ENCODE measurements at places on chromosomes 1 and 21. TPM values are rescaled to one million over a fixed set of nuclear protein-coding genes. Genes with fewer than 3 reads are reported as not detected.
A peak's percentile ranks its signal among the peaks of the same experiment; 100 is the strongest.

Gene TAS1R3
- total RNA-seq = 0.28 TPM

DNA sequence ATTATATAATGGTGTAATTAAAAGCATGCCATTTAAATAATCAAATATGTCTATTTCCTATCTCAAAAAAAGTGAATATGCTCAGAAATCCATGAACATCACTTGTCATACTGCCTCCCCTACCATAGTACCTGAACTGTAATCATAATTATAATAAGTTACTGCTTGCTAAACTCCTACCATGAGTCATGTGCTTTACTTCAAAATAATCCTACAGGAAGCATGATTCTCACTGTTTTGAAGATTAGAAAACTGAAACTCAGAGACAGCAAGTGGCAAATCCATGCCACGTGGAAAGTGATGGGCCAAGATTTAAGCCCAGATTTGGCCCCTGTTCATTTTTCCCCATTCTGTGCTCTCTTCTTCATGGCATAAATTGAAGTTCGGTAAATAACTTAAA, 5.2 kb downstream of the LRRC7 start:
- H3K36me3 ChIP-seq = no peaks in the 10 kb centered on the region
- H3K4me1 ChIP-seq = peaks cover 5% of the 10 kb centered on the region
- no peak overlapping the region for H3K4me3 ChIP-seq
- peaks cover 19% of the 10 kb centered on the region for H3K27me3 ChIP-seq
- DNase-seq = no peak

DNA sequence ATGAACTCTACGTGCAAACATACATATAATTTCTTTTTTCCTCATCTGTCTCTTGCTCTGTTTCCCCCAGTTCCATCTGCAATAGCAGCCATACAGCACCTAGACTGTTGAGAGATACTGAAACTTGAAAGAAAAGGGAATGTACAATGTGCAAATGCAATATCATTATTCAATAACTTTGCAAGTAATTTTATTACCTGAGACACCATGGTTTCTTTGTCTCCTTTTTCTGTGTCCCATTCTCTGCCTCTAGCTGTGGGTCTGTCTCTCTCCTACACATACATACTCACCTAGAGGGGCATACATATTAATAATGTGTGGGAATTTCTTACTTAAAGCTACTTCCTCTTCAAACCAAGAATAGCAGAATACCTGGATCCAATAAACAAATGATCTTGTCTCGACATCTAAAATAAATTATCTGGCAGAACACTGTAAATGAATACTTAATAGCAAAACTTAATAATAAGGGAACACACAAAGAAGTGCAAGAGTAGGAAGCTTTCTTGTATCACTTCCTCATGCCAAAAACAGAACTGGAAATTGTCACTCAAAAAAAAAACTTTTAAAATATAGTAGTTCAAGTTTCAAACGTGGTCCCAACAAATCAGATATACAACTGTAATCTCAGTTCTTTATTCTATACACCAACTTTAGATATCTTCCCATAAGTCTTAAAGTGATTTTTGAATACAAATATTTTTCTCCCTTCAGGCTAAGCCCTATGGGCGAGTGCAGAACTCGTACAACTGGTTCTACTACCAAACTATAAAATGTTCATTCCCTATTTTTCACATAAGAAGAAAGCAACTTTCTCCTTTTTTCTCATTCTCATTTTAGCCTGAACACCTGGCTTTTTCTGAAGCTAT, 194.6 kb downstream of the NRIP1 start:
- no peaks in the 10 kb centered on the region for H3K36me3 ChIP-seq
- no peak overlapping the region for H3K27ac ChIP-seq
- H3K27me3 ChIP-seq = peaks cover 2% of the 10 kb centered on the region
- no peak for DNase-seq
- peaks cover 4% of the 10 kb centered on the region for H3K4me1 ChIP-seq
- H3K4me3 ChIP-seq = no peak overlapping the region

- DNase-seq = no peak
- H3K27me3 ChIP-seq = no peaks in the 10 kb centered on the region
- peak overlapping the region; percentile 4 for H3K27ac ChIP-seq
These were observed 13.9 kb upstream of the ADAR start for GRCh38 chr1:154621875-154622274.

- peaks cover 17% of the 10 kb centered on the region for H3K36me3 ChIP-seq
- no peak overlapping the region for H3K4me3 ChIP-seq
- H3K27me3 ChIP-seq = no peaks in the 10 kb centered on the region
- H3K4me1 ChIP-seq = no peaks in the 10 kb centered on the region
- DNase-seq = no peak
These were observed 41.7 kb downstream of the LRP8 start for GRCh38 chr1:53285969-53286760.

GRCh38 chr1:8365661-8366362, 47.9 kb downstream of the SLC45A1 start:
- no peaks in the 10 kb centered on the region for H3K27me3 ChIP-seq
- no peak overlapping the region for H3K4me3 ChIP-seq
- peak overlapping the region; percentile 4 for H3K27ac ChIP-seq
- peaks cover 19% of the 10 kb centered on the region for H3K4me1 ChIP-seq
- H3K36me3 ChIP-seq = peaks cover 20% of the 10 kb centered on the region

Gene KIF21B
- total RNA-seq = 67.1 TPM

Gene LCE1F
- not detected for total RNA-seq

DNA sequence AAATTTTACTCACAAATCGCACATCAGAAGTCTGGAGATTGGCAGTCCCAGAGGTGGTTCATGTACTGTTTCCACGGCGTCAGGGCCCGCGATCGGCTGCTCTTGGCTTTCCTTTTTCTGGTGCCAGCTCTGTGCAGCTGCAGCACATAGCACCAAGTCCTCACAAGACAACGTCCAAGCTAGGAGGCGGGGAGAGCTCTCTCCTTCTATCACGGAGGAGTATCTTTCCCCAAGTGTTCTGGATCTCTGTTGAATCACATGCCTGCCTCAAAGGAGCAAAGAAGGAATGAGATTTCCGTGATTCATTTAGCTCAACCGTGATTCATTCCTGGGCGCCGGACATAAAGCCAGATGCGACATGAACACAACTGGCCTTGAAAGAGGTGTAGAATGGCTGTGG, 25.5 kb downstream of the MT1HL1 start:
- no peak overlapping the region for H3K4me3 ChIP-seq
- H3K4me1 ChIP-seq = no peaks in the 10 kb centered on the region
- H3K27me3 ChIP-seq = peaks cover 2% of the 10 kb centered on the region
- no peaks in the 10 kb centered on the region for H3K36me3 ChIP-seq

DNA sequence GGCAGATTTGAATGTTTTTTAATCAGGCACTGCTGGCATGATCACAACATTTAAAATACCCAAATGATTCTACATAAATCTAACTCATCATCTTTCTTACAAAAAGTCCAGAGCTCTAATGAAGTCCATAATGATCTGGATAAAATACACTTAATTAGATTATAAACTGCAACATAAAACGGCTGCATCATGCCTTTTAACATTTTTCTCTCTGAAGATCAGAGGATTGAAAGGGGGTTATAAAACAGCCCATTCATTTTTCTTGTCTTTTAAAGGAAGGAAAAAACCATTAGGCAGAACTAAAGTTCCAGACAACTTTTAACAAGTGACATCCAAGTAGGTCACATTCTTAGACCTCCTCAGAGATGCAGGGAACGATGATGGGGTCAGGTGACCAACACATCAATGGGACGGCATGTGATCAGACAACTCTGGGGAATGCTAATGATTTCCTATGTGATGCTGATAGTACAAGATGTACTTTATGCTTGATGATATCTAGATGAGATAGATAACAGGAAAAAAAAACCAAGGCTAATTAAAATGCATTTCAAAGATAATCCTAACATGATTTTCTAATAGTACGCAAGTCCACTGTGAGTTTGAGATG, 455.1 kb downstream of the SMYD3 start:
- DNase-seq = no peak
- no peak overlapping the region for H3K4me3 ChIP-seq
- H3K27me3 ChIP-seq = no peaks in the 10 kb centered on the region
- no peaks in the 10 kb centered on the region for H3K4me1 ChIP-seq

DNA sequence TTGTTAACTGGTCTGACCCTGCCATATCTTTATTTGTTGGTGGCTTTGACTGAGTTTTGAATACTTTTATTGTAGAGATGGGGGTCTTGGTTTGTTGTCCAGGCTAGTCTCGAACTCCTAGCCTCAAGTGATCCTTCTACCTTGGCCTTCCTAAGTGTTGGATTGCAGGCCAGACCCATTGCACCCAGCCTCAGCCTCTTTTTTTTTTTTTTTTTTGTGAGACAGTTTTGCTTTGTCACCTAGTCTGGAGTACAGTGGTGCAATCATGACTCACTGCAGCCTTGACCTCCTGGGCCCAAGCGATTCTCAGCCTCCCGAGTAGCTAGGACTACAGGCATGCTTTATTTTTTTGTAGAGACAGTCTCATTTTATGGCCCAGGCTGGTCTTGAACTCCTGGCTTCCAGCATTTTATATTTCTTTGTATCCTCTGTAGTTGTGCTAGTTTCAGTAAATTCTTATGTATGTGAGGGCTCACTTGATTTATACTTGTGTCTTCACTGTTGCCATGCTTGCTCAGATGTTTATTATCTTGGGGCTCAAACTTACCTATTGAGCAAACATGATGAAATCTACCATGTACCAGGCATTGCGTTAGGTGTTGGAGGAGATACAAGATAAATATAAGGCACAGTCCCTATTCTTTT, 24.1 kb downstream of the THRAP3 start:
- H3K4me1 ChIP-seq = peaks cover 54% of the 10 kb centered on the region
- H3K27ac ChIP-seq = peak overlapping the region; percentile 60
- peak; percentile 15 for DNase-seq
- H3K36me3 ChIP-seq = peaks cover 40% of the 10 kb centered on the region

Gene TMEM81
- total RNA-seq = 1.9 TPM

DNA sequence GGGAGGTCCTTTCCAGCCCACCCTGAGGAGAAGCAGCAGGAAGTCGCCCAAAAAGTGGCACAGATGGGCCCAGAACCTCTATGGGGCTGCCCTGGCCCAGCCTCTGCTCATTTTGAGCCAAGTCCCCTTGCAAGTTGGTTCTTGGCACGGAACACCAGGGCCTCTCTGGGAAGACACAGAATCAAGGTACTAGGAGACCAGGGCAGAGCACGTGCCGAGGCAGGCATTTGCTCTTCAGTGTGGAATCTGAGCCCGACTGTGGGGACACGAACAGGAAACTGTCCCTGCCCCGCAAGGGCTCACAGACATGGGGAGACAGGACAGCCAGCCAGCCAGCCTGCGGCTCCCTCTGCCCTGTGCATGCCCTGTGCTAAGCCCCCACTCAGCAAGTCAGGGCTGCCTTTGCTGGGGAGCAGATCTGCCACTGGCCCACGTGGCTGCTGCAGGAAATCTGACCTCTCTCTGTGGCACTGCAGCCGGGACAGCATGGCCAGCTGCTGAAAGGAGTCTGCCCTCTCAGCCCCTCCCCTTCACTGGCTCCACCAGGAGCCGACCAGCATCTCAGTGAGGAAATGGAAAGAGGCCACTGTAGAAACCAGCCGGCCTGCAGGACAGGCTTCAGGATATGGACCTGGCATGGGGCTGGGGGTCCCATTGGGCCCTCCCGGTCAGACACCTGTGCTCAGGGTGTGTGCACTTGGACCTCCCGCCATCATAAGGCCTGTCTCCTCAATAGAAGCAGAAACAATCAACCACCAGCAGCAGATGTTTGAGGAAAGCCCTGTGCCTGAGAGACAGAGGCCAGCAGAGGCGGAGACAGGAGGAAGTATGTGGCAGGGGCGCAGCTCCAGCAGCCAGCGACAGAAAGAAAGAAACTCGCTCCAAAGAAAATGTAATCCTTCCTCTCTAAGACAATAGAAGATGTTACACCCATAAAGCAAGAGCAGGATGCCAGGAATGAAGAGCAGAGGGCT, 3.7 kb downstream of the ARHGEF16 start:
- H3K4me1 ChIP-seq = peaks cover 3% of the 10 kb centered on the region
- H3K36me3 ChIP-seq = no peaks in the 10 kb centered on the region
- no peaks in the 10 kb centered on the region for H3K27me3 ChIP-seq
- no peak overlapping the region for H3K27ac ChIP-seq
- DNase-seq = no peak
- H3K4me3 ChIP-seq = no peak overlapping the region

DNA sequence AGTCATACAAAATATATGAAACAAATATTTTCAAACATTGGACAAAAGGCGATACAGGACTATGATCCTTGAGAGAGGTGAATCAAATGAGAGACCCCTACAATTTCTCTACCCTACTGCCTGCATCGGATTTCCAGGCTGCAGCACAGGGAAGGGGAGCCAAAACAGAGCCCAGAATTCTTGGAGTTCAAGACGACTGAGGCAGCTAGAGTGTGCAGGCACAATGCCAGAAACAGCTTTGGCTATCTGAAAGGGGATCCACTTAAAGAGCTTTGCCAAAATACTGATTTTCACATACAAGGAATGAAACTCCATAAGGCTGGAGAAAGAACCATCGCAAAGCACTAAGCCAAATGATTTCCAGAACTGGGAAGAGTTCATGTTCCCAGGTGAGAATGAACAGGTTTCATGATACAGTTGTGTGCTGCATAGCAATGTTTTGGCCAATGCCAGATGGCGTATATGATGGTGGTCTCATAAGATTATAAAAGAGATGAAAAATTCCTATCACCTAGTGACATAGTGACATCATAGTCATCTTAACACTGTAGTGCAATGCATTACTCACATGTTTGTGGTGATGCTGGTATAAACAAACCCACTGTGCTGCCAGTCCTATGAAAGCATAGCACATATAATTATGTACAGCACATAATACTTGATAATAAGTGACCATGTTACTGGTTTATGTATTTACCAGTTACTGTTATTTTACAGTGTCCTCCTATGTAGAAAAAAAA, 77.5 kb downstream of the KCND3 start:
- H3K27me3 ChIP-seq = peaks cover 33% of the 10 kb centered on the region
- no peaks in the 10 kb centered on the region for H3K36me3 ChIP-seq
- DNase-seq = no peak
- no peak overlapping the region for H3K4me3 ChIP-seq
- H3K4me1 ChIP-seq = no peaks in the 10 kb centered on the region

DNA sequence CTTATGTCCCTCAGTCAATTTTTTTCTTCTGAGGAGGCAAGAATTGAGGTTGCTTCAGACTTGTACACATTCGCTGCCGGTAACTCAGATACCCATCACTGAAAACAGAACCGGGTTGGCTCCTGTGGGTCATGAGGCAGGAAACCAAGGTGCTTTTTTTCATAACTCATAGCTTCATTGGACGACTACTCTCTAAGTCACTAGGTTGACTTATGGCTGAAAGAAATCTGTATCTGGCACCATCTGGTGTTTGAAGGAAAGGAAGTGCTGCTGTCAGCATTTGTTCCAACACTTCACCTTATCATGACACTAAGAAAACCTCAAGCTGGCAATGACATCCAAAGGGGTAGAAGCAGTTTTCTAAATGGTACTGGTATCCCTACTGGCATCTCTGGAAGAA, 82.3 kb downstream of the TBX19 start:
- H3K36me3 ChIP-seq = no peaks in the 10 kb centered on the region
- peaks cover 2% of the 10 kb centered on the region for H3K27me3 ChIP-seq
- H3K4me3 ChIP-seq = peak overlapping the region; percentile 25
- H3K27ac ChIP-seq = peak overlapping the region; percentile 66
- peak; percentile 63 for DNase-seq

Gene ADAM30
- total RNA-seq = not detected

All from activated CD4-positive, alpha-beta T cell treated with anti-CD3 and anti-CD28 coated beads for 36 hours (primary cell).